ENCODE measurements at places on chromosomes 3 and 15.
A peak's percentile ranks its signal among the peaks of the same experiment; 100 is the strongest.

GRCh38 chr15:77538027-77538451 is 94.7 kb downstream of the LINGO1 start:
- no peak for DNase-seq

DNA sequence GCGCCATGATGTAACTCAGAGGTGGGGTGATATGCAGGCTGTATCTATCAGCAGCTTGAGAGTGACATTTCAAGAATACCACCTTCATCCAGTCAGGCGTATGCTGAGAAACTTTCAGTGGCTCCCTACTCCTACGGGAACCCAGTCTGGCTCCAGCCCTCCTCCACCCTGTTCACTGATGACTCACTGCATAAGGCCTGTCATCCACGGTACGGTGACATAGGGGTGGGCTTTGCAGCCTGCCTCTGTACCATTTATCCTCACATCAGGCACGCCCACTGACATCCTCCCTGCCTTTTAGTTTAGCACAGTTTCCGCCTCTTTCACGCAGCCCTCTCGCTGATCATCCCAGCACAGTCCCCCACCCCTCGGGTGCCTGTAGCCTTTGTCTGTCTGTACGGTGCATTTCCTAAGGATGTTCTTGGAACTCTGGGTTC is 11.7 kb downstream of the PXYLP1 start:
- peak; percentile 84 for DNase-seq

DNA sequence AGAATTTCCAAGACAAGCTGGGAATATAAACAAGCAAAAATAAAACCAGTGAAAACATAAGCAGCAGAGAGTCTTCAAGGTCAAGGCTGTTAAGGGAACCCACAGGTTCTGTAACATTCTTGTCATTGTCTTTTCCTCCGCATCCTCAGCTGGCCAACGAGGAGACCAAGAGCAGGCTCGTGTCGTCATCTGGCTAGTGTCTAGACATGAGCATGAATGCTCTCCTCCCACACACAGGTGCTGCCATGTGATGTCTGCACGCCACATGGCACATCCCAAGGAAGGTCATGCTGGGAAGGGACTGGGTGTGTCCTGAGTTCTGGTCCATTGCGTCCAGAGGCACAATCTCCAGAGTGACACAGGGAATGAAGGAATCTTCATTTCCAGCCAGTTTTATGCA is 156.2 kb downstream of the POLR2M start:
- DNase-seq, result no peak

DNA sequence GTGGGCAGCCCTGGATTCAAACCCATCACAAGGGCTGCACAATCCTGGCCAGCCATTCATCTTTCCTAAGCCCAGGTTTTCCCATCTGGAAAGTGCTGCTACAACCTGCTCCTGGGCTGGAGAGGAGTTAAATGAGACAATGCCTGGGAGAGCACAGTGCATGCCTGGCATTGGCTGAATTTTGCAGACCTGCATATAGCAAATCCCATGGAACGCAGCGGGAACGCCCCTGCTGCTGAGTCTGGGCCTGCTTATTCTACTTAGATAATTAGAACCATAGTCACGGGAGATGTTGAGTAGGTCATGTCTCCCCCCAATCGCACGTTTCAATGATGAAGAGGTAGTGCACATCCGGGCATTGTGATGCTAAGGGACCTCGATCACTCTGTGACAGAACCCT is 46.6 kb downstream of the ABTB1 start:
- DNase-seq, result no peak

DNA sequence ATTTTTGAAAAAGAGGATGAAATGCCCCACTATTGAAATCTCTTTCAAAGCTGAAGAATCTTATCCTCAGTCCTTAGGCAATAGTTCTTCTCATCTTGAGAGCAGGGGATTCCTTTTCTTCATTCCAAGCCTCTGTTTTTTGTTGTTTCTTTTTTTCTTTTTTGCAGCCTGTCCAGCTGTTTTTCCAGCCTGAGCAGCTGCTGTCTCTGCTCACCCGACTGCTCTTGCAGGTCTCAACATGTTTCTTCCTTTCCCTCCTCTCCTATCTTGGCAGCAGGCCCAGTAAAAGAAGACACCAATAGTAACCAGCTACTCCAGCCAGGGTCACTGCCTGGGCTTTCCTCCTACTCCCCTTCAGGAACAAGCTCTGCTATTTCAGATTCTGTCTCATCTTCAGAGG is 23.8 kb downstream of the MEX3B start:
- DNase-seq, result no peak

- no peak for DNase-seq
Observed at GRCh38 chr3:162152636-162153035, 656.0 kb downstream of the OTOL1 start.

- no peak for DNase-seq
Observed at GRCh38 chr3:67614195-67614594, 40.2 kb downstream of the SUCLG2 start.

DNA sequence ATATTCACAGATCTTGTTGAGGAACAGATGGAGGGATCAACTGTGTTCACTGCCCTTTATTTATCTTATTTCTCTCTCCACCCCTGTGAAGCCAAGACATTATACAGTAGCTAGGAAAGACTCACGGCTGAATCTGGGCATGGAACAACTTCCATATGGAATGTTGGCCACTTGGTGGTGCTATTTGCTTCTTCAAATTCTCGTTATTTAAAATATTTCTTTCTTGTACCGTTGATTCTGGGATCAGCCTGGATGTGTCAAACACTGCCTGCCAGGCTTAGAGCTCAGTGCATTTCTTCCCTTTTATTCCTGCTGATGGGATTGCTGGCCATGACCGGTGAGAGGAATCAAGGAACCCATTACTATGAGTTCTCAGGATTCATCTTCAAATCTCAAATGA is 17.5 kb upstream of the GASK1A start:
- DNase-seq, result peak; percentile 54

- DNase-seq, result no peak
Observed at GRCh38 chr3:31408720-31409119, 124.0 kb upstream of the STT3B start.

DNA sequence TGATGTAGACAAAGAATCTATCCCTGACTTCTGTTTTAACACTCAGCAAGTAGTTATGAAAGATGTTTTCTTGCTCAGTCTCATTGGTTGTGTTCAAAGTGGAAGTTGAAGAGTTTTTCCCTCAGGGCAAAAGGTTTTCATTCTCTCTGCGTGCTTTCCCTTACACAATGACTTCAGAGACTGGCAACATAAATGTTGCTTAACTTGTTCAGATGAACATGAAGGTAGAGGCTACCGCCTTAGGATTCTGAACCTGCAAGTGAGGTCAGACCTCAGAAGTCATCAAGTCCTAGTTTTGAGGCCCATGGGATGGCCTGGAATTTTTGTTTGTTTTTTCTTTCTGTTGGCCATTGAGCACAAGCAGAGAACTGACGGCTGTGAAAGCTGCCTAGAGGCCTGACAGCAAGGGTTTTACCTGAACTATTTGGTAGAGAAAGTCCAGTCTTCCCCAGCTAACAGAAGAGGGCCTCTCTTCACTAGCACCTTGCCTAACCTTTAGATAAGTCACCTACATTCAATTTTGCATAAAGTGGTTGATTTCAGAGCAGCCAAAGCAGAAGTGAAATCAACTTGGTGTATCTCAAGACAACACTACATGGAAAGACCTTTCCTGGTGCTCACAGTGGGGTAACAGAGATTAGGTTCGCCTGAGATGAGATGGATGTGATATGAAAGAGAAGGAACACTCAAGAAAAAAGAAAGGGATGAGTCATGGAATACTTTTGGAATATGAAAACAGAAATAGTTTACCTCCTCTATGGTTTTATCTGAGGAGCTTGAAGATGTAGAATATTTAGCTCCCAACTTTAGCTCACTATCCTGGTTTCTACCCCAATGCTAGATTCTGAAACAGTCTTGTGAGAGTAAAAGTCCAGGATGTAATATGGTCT is 53.6 kb upstream of the AP4E1 start:
- DNase-seq, result no peak

DNA sequence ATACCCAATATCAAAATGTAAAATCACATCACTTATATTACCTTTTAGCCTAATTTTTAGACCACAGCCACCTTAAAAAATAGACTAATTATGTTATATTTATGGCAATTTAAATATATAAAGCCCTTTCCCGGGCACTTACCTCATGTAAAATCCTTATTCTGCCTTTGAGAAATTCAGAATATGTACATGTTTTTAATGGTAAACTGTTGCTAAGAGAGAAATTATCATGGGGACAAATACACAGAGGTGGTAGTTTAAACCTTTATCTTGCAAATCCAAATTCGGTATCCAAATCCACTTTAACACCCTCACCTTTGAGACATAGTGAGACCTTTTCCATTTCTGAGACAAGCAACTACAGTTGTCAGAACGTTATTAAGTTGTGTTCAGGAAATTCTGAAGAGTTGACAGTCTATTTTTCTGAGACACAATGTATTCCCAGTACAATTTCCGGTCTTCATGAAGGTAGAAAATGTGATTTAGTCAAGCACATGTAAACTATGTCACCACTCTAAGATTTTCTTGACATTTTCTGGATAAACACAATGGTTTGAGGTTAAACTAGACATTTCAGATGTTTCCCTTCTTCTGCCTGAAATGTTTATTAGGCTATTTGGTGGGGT is 10.6 kb upstream of the VGLL3 start:
- DNase-seq, result no peak

GRCh38 chr15:99347574-99347973 is 96.3 kb downstream of the LRRC28 start:
- no peak for DNase-seq

- DNase-seq, result no peak
Observed at GRCh38 chr3:72329354-72329753, 518.9 kb downstream of the SHQ1 start.

DNA sequence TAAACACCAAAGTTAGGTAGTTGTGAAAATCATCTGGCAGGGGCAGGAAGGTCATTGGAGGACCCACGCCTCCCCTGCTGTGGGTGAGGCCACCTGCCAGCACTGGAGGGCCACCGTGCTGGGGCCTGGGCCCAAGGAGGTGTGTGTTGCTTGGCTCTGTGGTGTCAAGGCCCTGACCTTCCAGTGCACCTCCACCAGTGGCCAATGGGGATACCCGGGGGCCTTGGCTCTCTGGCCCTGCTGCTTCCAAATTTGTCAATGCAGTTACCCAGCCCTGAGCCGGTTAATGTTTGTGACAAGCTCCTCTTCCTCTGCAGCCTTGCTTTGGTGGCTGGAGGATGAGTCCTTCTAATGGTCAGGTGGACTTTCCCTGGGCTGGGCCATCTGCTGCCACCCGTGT is 150.2 kb downstream of the KLF13 start:
- DNase-seq, result no peak

Data from CD4-positive, alpha-beta T cell treated with Interleukin-17A for 4 hours (primary cell).